IMR-90 (cell line): ENCODE measurements at places on chromosomes 1 and 21. TPM values are rescaled to one million over a fixed set of nuclear protein-coding genes. Genes with fewer than 3 reads are reported as not detected.

The OR2M3 gene
- total RNA-seq, result not detected in 2 replicates

The WNT4 gene
- total RNA-seq, result not detected in 2 replicates

The LAMC1 gene
- total RNA-seq, result 361 and 394 TPM in 2 replicates

The IL10 gene
- total RNA-seq, result not detected in 2 replicates

The IL12RB2 gene
- not detected in 2 replicates for total RNA-seq

- peak; percentile 41 for DNase-seq
- H3K4me3 ChIP-seq, result no peak overlapping the region
- no peaks in the 10 kb centered on the region for H3K36me3 ChIP-seq
- H3K4me1 ChIP-seq, result no peaks in the 10 kb centered on the region
Observed at GRCh38 chr1:229127301-229127700, 143.6 kb upstream of the RAB4A start.

DNA sequence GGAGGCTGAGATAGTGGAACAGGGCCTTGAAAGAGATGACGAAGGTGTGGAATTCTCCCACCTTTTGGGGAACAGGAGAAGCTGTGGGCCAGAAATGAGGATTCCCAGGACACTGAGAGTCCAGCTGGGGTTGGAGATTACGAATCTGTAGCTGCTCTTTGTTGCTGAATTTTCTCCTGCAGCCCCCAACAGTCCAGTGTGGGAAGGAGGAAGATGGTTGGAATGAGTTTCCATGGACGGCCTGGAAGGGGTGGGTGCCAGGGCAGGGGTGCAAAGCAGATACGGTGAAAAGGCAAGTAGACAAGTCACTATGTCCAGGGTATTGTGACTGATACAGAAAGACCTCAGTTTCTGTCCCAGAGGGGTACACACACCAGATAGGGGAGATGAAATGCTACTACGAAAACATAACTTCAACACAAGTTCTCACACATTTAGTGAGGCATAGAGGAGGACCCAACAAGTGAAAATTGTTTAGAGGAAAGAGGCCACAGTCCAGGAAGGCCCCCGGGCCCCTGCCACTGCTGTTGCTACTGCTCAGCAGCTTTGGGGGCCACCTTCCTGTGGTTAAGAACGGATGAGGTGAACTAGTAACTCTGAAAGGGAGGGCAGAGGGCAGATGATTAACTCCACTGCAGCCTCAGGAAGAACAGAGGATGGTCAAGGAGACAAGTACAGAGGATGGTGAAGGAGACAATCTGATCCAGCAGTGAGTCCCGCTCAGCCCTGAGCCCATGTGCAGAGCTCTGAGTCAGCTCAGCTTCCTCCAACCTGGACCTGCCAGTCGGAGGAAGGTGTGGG, 7.3 kb downstream of the CD244 start:
- no peaks in the 10 kb centered on the region for H3K27me3 ChIP-seq

- no peaks in the 10 kb centered on the region for H3K36me3 ChIP-seq
- DNase-seq, result no peak
- no peak overlapping the region for H3K27ac ChIP-seq
- no peak overlapping the region for H3K4me3 ChIP-seq
- no peaks in the 10 kb centered on the region for H3K27me3 ChIP-seq
- no peaks in the 10 kb centered on the region for H3K4me1 ChIP-seq
Observed at GRCh38 chr1:107048241-107048640, 8.2 kb upstream of the PRMT6 start.
